ENCODE measurements at places on chromosomes 11 and 22. TPM values are rescaled to one million over a fixed set of nuclear protein-coding genes. Genes with fewer than 3 reads are reported as not detected.

- DNase-seq, result no peak
These were observed 1.3 kb downstream of the PAFAH1B2 start for GRCh38 chr11:117145393-117145761.

- no peak for DNase-seq
These were observed 25.7 kb downstream of the GLB1L2 start for GRCh38 chr11:134357545-134357839.

DNA sequence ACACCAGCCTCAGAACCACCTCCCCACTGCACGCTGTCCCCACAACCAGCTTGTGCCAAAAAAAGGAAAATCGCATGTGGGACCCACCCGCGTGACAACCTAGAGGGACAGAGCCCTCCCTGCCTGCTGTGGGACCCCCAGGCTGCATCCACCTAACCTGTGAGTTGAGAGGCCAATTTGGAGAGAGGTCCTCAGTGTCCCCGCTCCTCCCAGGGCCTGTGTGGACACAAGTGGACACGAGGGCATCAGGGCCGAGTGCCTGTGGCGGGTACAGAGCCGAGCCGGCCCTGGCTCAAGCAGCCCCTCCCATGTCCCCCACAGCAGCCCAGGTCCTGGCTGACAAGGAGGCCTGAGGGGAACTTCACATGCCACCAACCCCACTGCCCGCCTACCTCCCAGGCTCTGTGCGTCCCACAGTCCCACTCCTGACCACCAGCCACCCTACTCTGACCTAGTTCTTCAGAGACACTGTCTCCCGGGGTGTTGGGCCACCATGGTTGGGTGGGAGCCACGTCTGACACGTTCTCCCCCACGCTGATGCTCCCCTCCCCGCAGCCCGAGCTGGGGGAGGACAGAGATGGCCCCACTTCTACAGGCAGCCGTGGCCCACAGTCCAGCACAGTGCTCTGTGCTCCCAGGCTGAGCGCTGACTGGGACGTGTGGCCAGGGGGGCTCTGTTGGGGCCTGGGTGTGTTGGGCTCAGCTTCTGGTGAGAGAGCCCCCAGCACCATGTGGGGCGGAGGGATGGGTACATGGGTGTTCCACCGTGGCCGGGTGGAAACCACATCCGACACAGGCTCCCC lies 19.2 kb downstream of the SELENOO start:
- no peak for DNase-seq

GRCh38 chr11:67628710-67629385 lies 889 bp downstream of the NUDT8 start:
- DNase-seq, result no peak

GRCh38 chr11:80261776-80262175 lies 820.9 kb upstream of the TENM4 start:
- DNase-seq, result no peak

DNA sequence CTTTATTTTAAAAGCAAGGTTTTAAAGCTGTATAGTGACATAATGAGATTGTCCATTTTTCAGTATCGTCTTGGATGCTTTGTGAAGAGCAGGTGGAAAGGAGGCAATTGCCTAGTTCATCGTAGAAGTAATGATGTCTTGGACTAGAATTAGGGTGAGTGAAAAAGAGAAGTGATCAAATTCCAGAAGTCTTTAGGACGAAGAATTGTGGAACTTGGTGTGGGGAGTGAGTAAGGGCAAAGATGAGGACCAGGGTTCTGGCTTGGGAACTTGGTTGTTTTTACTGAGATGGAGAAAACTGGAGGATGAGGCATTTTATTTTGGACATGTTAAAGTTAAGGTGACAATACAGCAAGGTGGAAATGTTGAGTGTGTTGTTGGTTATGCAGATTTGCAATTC lies 1.2 kb downstream of the ILK start:
- no peak for DNase-seq

DNA sequence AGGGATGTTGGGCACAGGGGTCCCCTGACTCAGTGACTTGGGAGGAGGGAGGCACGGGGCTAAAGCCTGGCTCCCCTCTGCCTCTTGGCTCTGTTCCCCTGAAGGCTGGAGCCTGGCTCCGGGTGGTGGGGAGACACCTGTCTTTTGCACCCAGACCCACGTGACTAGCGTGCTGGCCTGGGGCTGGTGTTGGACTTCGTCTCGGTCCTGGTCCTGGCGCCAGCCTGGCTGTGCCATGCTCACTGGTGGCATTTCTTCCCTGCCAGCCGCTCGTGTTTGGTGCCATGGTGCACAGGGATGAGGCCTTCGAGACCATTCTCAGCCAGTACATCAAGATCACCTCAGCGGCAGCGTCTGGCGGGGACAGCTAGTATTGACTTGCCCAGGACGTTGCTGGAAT lies 56.7 kb downstream of the GRAMD4 start:
- no peak for DNase-seq

DNA sequence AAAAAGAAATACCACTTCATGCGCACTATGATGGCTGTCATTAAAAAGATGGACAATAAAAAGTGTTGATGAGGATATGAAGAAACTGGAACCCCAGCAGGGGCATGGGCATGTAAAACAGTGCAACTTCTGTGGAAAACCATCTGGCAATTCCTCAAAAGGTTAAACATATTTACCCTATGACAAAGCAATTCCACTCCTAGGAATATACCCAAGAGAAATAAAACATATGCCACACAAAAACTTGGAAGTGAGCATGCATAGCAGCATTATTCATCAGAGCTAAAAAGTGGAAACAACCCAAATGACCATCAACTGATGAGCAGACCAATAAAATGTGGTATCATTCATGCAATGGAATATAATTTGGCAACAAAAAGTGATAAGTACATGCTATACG lies 50.1 kb downstream of the LRRC32 start:
- no peak for DNase-seq

- no peak for DNase-seq
These were observed 84.0 kb downstream of the NECTIN1 start for GRCh38 chr11:119645018-119645417.

- DNase-seq, result no peak
These were observed 491.5 kb upstream of the KIRREL3 start for GRCh38 chr11:127492029-127492428.

DNA sequence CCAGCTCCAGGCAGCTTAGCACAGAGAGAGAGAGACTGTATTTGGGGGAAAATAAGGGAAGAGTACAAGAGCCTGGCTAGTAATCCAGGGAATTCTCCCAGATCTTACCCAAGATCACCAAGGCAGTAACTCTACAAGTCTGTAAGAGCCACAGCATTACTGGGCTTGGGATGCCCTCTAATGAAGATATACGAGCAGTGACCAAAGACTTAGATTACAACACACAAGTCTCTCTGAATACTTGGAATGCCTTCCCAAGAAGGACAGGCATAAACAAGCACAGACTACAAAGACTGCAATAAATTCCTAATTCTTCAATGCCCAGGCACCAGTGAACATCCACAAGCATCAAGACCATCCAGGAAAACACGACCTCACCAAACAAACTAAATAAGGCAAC lies 17.7 kb downstream of the DNAJC24 start:
- no peak for DNase-seq

- DNase-seq, result no peak
These were observed 135.0 kb downstream of the BRD1 start for GRCh38 chr22:49692499-49693225.

- no peak for DNase-seq
These were observed 879.9 kb upstream of the TENM4 start for GRCh38 chr11:80320765-80321164.

GRCh38 chr11:36566407-36567053 lies 1.3 kb upstream of the RAG1 start:
- DNase-seq, result no peak

DNA sequence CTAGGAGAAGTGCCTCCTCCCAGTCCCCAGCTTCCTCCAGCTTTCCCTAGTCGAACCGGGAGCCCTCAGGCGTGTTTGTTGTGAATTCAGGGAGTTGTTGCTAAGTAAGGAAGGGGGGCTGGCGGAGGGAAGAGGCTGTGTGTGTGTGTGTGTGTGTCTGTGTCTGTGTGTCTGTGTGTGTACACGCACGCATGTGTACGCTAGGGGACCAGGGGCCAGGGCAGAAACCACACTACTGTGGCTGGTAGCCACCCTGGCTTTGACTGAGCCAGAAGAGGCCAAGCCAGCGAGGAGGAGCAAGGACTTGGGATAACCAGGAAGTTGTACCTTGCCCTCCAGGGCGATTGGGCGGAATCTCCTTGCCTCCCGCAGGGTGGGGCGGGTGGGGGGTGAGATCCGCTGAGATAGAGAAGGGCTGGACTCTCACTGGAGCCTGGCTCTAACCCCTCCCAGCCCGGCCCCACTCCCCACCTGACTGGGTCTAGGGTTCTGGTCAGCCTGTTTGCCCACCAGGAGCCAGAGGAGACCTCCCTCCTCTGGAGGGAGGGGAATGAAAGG lies 7.5 kb downstream of the BCL9L start:
- DNase-seq, result no peak

GRCh38 chr11:47924184-47924691 lies 56.1 kb upstream of the PTPRJ start:
- no peak for DNase-seq

DNA sequence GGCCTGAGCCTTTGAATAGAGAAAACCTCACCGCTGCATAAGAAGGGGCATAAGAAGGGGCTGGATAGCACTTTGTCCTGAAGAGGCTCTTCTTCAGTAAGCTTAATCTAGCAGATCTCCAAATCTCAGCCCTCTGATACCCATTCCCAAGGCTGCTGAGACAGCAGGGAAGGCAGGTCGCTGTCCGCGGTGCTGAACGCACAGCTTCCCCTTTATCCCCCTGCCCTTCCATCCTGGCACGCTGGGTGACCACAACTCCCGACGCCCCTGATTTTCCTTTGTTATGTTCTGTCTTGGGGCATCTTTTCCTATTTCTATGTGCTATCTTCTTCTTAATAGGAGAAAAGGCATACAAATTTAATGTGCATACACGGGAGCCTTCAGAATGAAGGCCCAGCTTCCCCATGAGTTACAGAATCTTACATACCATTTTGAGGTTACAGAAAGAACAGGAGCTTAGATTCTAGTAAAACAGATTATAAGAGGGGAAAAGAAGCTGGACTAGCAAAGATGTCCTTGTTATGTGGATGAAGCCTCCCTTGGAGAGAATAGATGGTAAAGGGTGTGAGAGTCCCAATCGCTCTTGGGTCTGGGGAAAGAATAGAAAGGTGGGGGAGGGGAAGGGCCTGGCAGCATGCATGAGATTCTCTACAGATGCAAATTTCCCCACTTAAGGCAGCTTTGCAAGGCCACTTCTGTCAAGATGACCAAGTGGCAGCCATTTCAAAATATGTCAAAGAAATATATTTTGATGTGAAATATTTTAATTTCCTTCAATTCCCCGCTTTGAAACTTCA lies 5.7 kb upstream of the SULT4A1 start:
- DNase-seq, result peak; percentile 52

GRCh38 chr11:124434699-124435098 lies 10.0 kb upstream of the OR8B4 start:
- DNase-seq, result no peak

DNA sequence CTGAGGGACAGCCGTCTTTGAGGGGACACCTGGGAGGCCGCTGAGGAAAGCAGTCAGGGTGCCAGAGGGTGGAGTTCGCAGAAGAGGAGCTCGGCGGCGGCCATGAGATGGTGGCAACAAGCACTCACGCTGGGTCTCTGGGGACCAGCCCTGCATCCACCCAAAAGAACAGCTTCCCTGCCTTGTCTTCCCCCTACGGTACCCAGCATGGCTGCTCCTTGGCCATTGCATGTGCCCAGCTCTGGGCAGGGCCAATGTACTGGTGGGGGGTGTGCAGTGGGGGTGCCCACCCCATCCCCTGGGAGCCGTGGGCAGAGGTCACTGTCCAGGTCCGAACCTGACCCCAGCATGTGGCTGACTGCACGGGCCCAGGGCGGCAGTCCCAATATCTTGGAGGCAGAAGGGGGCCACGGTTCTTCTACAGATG lies 42.3 kb downstream of the OSBPL5 start:
- no peak for DNase-seq

- no peak for DNase-seq
These were observed 1413.3 kb downstream of the TBC1D22A start for GRCh38 chr22:48175721-48176120.

- DNase-seq, result no peak
These were observed 2.3 kb upstream of the CATSPERZ start for GRCh38 chr11:64297699-64298358.

DNA sequence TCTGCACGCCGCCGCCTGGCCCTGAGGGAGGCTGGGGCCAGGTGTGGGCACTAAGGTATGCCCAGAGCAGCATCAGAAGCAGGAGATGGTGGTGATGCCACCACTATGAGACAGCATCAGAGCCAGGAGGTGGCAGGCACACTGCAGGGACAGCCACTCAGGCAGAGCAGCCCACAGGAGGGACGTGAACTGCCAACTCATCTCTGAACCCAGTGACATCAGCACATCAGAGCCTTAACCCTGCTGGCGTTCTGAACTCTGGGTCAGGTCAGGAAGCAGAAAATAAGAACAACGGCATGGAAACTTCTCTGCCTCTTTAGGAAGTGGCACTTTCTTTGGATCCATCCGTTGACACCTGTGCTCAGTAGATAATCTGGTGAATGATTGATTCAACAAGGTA lies 14.7 kb upstream of the IFT27 start:
- DNase-seq, result no peak

GRCh38 chr11:57643802-57644201 lies 5.9 kb downstream of the YPEL4 start:
- DNase-seq, result no peak

- DNase-seq, result no peak
These were observed 59.9 kb upstream of the GNAZ start for GRCh38 chr22:23010430-23010829.

The MYO18B gene
- 2.6 TPM for polyA plus RNA-seq

The PYGM gene
- 13.4 TPM for polyA plus RNA-seq

The TCN2 gene
- polyA plus RNA-seq, result 39.2 TPM

The OR5F1 gene
- polyA plus RNA-seq, result not detected

The LRRC55 gene
- 0.97 TPM for polyA plus RNA-seq

The NAA40 gene
- polyA plus RNA-seq, result 15.8 TPM

The RAB38 gene
- polyA plus RNA-seq, result 0.39 TPM

The OR10D3 gene
- not detected for polyA plus RNA-seq

The AMOTL1 gene
- polyA plus RNA-seq, result 65.6 TPM

The SHISA8 gene
- 4.1 TPM for polyA plus RNA-seq

The CHCHD10 gene
- polyA plus RNA-seq, result 332 TPM

The UBXN1 gene
- polyA plus RNA-seq, result 334 TPM

The OR52N1 gene
- not detected for polyA plus RNA-seq

The MYEOV gene
- not detected for polyA plus RNA-seq

The PGA5 gene
- not detected for polyA plus RNA-seq

The KIF18A gene
- 1.8 TPM for polyA plus RNA-seq

The RIMBP3B gene
- 0.34 TPM for polyA plus RNA-seq

The SYT7 gene
- polyA plus RNA-seq, result 24.6 TPM
